ENCODE measurements at places on chromosomes 3 and 15.
A peak's percentile ranks its signal among the peaks of the same experiment; 100 is the strongest.

DNA sequence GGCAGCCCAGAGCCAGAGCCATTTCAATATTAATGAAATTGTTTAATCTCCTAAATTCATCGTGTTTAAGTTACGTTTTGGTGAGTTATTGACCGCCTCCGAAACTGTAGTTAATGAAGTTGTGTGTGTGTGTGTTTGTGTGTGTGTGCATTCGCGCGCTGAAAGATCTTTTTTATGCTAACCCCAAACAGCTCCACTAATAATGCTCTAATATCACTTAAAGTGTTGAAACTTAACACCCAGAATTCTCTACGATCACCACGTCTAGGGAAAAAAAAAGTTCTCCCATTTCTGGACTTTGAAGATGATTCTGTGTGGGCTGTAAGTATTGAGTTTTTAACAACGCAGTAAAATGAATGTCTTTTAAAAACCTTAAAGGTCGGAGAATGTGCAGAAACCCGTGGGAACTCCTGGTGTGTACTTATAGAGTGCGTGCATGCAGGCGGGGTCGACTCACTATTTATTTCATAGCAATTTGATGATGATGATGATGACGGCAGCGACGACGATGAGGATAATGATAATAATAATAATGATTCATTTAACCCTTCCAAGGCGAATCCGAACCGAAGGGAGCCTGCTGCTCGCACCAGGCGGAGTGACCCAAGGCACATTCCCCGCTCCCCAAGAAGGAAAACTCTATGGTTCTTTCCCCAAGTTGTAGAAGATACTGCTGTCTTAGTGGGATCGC, 1.4 kb upstream of the FOXB1 start:
- DNase-seq = peak; percentile 49

GRCh38 chr15:61633951-61634350, 404.8 kb upstream of the RORA start:
- no peak for DNase-seq

- DNase-seq = no peak
Measured at GRCh38 chr3:138846262-138846791, 11.6 kb upstream of the PIK3CB start.

DNA sequence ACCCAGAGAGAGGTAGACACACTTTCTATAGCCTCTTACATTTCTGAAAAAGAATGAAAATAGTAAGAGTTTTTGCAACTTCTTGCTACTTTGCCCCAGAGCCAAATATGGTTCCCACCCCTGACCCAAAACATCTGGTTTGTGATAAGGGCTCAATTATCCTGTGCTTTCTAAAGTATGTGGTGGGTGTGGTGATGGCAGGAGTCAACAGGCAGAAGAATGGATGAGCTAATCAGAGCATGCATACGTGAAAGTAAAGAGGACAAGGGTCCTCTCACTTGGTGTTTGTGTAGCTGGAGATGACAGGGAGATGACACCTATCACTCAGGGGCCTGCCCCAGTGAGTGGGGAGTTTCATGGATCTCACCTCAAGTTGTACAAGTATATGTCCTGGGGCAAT, 19.1 kb downstream of the KBTBD8 start:
- DNase-seq = no peak

DNA sequence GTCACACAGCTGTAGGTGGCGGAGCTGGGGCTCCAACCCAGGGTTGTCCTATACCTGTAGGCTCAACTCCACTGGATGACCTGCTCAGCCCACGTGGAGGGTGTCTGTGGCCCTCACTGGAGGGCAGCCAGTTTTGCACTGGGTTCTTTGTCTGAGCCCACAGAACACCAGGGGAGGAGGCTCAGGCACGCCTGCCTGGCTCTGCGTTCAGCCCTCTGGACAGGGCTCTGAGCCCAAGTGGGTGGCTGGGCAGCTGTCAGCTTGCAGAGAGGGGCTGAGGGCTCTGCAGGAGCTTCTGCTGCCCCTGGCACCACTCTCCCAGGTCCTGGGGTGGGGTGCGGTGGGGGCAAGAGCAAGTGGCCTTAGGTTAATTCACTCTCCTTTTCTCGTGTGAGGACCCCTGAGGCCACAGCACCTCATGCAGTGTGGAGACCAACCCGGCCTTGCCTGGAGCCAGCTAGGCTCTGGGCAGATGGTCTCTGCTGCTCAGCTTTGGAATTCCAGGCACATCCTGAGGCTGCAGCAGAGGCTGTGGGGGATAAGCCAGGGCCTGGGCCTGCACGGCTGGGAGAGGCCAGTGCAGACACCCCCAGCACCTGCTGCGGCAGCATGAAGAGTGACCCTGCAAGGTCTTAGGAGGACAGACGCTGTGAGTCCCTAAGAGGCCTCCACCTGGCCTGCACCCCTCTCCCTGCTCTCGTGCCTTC, 23.5 kb downstream of the DUSP7 start:
- peak; percentile 40 for DNase-seq

DNA sequence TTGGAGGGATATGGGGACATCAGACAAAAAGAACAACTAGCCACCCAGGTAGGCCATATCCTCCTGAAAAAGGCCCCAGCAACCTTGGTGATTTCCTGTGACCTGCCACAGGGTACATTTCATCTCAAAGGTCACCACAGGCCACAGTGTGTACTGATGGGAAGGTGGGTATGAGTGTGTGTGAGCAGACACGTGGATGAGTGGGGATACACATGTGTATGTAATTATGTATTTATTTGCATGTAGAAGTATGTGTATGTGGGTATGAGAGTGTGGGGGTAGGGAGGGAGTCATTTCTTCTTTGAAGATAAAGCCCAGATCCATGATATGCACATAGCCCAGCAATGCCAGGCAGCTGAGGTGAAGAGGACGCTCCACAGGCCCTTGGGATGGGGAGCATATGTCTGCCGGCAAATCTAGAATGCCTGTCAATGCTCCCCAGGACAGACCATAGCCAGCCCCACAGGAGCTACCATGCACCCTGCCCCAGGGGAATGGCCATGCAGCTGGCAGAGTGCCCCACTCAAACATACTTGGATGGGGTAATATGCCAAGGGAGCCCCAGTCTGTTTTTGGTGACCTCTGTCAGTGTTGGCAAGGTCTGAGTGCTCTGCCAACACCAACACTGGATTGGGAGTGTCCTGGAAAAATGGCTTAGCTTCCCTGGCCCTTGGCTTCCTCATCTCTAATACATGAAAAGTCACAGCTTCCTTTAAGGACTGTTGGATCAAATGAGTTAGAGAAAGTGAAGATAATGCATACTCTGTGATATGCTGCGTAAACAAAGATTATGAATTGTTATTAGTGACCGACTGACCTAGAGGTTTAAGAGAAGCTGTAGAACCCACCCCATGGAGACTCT, 42.4 kb downstream of the RAB6B start:
- no peak for DNase-seq

DNA sequence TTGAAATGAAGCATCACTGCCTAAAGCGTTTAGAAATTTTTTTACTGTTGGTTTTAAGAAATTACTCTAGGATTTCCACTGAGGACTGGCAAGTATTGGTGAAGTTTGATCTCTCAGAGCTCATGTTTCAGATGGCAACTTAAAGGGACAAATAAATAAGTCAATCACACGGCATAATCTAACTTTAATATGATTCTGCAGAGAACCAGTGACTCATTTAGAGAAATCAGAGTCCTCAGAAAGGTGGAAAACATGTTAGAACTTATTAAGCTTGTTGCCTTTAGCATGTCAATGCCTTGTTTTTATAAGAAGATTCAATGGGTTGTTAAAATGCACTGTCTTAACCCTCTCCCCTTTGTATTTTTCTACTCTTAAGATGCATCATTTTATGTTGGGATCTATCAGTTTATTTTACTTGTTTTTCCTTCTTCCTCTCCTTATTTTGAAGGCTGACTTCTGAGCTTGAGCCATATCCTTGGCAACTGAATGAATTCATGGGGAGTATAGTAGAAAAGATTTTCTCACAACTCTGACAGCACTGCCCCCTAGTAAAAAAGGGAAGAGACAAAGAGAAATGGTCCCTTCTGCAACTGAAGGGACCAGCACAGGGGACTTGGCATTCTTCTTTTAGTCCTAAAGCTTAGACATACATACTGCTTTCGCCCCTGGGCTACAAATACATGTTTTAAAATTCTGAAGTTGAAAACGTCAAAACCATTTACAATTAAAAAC, 431.2 kb downstream of the LPP start:
- DNase-seq = peak; percentile 36

- peak; percentile 97 for DNase-seq
Measured at GRCh38 chr3:178097576-178097975, 438.7 kb upstream of the KCNMB2 start.

GRCh38 chr3:130773366-130773765, 26.7 kb upstream of the PIK3R4 start:
- peak; percentile 28 for DNase-seq

DNA sequence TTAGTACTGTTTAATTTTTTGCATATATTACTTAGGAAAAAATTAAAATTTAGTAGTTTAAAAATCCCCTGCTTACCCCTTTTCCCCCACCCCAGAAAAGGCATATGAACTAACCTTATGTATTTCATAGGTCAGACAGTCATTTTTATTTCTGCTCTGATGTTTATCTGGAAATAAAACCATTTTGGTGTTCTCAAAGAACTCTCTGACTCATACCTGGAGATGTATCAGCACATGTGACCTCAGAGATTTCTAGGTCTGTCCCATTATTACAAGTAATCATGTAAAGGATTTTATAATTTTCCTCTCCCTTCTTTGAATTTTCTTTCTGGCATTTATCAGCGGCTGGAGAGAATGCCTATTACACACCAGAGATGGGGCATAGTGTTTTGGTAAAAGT, 14.1 kb upstream of the CCR8 start:
- no peak for DNase-seq

- DNase-seq = no peak
Measured at GRCh38 chr3:56364665-56365064, 103.6 kb downstream of the ERC2 start.

DNA sequence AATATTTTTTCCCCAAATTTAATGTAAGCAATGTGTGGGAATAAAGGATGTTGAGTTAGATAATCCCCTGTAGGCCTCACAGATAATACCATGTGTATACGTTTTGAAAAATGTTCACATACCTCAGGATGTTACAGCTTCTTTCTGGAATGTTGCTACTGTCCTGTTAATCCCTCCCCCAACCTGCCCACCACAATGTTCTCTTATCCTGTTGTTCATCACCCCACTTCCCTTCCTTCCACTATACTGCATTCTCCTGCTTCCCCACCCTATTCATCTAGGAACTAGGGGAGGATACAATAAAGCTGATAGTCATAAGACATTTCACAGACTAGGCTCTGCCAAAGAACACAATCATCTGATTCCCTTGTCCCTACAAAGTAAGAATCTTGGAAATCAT, 92.1 kb downstream of the IGF2BP2 start:
- no peak for DNase-seq

DNA sequence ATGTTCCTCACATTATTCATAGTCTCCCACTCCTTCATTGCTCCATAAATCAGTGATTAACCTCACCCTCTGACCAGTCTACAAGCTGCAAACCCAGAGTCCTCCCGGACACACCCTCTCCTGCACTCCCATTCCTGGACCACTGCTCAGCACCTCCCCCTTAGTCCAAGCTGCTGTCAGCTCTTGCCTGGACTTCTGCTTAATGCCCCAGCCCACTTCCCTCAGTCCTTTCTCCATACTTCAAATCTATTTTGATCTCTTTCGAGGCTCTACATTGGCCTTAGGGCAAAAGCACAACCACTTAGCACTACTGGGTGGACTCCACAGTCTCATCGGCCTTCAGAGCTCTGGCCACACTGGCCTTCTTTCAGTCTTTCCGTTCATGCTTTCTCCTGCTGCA, 79.4 kb upstream of the FAM98B start:
- DNase-seq = no peak

DNA sequence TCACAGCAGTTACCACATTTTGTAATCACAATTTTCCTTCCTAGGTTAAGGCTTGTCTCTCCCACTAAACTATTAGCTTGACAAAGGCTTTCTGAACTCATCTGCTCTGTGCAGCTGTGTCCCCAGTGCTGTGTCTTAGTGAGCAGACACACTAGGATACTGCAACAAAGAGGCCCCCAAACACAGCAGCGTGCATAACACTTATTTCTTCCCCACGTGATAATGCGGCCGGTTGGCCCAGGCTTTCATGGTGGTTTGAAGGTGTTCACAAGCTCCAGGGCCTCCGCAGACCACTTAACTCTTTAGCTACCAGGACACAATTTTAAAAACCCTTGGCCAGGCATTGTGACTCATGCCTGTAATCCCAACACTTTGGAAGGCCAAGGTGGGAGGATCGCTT, 2.2 kb upstream of the HDAC11 start:
- peak; percentile 28 for DNase-seq

- DNase-seq = no peak
Measured at GRCh38 chr15:78002996-78003395, 74.5 kb downstream of the TBC1D2B start.

DNA sequence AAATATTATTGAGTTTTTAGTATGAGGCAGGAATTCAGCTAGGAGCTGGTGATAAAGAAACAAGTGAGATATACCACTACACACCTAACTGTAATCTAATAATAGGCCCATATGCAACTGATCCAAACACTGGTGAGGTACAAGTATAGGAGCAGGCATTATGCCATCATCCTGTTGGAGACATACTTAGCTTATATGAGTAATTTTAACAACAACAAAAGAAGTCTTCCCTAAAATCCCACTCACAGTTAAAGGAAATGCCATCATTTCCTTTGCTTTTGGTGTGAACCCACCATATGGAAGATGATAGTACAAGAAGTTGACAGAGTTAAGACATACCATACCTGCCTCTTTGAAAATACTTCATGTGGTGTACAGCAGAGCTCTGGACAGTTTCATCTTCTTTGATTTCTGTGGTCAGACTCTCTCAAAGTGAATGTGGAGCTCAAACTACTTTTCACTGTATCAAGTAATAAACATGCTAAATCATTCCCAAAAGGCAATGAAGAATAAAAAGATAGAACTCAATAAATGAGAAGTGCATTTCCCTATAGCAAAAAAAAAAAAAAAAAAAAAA, 85.5 kb downstream of the CD200R1L start:
- no peak for DNase-seq

DNA sequence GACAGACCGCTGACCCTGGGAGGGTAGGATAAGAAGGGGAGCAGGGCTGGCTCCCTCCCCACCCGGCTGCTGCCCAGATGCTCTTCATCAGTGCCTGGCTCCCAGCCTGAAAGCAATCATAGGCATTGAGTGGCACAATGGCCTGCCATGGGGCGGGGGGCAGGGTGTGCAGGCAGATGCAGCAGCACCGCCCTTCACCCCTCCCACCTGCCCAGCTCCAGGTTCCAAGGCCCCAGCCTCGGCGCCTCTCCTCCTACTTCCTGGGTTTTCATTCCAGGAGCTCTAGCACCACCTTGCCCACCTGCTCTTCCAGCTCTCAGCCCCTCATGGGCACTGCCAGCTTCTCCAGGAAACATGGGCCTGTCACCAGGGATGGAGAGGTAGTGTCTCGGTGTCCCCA, 101.7 kb downstream of the MEGF11 start:
- no peak for DNase-seq

- no peak for DNase-seq
Measured at GRCh38 chr3:58998476-58999117, 51.2 kb downstream of the CFAP20DC start.

- no peak for DNase-seq
Measured at GRCh38 chr3:130692455-130692854, 54.2 kb downstream of the PIK3R4 start.

All from brain (organoid and tissue), 16 donors.